Activated T-cell treated with anti-CD3 and anti-CD28 coated beads for 1 hour (primary cell): ENCODE measurements at places on chromosomes 16 and 17.

- peak; percentile 21 for DNase-seq
Observed at GRCh38 chr17:41496803-41497484, 7.2 kb upstream of the KRT36 start.

- DNase-seq: no peak
Observed at GRCh38 chr17:35235917-35236316, 7.0 kb upstream of the SLFN5 start.

DNA sequence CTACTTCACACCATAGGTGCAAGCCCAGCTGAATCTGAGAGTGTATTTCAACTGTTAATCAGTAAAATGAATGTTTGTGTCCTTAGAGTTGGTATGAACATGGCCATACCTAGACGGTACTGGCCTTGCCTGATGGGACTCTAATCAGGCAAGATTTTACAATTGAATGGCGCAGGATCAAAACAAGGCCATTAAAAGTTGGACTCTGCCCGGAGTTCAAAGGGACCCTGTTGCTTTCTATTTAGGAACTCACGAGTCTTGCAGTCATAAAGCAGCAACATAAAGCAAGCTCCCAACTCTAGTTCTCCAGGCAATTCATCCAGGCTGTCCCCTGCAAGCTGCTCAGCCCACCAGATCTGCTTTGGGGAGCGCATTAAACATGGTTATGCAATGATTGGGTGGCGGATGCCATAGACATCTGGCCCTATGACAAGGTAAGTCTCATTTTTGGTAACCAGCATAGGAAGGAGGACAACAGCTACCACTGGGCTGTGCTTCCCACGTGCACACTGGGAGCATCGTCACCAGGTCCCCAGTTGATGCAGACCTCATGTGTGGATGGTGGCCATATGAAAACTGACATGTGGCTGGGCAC is 8.8 kb downstream of the TMEM186 start:
- no peak for DNase-seq

- DNase-seq: no peak
Observed at GRCh38 chr16:63653044-63653839, 1468.6 kb downstream of the CDH11 start.

DNA sequence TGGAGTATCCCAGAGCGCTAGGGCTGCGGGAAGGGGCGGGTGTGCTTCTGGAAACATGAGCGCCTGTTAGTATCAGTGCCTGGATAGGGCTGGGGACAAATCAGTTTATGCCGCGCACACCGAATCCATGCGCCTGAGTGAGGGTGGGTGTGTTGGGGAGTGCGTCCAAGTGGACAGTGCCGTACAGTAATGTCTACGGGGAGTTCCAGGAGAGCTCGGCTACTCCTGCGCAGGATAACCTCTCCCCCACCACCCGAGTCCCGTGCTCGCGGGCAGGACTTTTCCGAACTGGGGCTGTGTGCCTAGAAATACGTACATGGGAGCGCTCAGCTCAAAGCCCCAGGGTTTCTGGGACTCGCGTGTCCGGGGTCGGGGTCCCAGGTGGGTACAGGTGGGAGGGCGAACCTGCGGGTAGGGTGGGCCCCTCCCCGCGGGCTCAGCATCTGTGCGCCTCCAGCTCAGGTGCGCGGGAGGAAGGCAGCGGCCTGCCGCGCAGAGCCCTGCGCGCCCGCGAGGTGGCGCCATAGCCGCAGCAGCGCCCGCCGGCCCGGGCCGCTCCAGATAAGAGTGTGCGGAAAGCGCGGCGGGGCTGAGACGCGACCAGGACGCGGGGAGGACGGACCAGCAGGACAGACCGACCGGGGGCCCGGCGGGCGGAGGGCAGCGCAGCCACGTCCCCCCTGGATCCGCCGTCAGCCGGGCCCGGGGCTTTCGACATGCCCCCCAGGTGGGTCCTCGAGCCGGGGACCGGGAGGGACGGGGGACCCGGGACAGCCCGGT is at the start of gene HIC1:
Gene HIC1 (plus strand): TSS at position 592 of the 780 bp plus-strand sequence. CDS start 1,588 bp downstream, outside the sequence.
- DNase-seq: peak; percentile 64

GRCh38 chr16:17453364-17454038 is 17.3 kb downstream of the XYLT1 start:
- no peak for DNase-seq

GRCh38 chr16:3089717-3090592 is 9.1 kb downstream of the ZSCAN10 start:
- DNase-seq: no peak

- no peak for DNase-seq
Observed at GRCh38 chr17:73455050-73455687, 143.4 kb upstream of the CDC42EP4 start.

DNA sequence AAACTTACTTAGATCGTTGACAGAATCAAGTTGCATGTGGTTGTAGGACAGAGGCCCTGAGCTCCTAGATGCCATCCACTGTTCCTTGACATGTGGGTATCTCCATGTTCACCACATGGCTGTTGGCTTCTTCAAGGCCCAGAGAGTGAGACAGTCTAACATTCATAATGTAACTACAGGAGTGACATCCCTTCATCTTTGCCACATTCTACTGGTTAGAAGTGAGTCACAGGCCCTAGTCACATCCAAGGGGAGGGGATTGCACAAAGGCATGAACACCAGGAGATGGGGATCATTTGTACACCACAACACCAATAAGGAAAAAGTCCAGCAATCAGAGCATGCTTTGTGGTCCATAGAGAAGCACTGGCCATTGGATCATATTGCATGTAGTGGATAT is 56.6 kb downstream of the WSCD1 start:
- no peak for DNase-seq

- DNase-seq: no peak
Observed at GRCh38 chr17:39658760-39659159, 6.4 kb upstream of the TCAP start.

GRCh38 chr17:16407911-16408588 is 7.3 kb upstream of the TRPV2 start:
- no peak for DNase-seq

- no peak for DNase-seq
Observed at GRCh38 chr17:45367216-45367615, 50.4 kb upstream of the MAP3K14 start.

DNA sequence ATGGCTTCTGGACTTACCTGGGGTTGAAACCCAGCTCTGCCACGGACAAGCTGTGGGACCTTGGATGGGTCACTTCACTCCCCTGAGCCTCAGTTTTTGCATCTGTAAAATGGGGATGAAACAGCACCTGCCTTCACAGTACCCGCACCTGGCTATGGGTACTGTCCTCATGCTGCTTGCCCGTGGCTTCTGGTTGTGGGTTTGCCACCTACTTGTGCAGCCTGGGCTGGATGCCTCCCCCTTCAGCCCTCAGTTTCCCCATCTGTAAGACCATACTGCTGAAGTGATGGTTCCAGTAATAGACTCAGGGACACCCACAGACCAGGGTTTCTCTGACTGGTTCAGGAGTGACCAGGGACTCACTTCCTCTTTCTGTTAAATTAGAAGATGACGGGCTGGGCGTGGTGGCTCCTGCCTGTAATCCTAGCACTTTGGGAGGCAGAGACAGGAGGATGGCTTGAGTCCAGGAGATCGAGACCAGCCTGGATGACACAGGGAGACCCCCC is 9.4 kb downstream of the GLIS2 start:
- no peak for DNase-seq

DNA sequence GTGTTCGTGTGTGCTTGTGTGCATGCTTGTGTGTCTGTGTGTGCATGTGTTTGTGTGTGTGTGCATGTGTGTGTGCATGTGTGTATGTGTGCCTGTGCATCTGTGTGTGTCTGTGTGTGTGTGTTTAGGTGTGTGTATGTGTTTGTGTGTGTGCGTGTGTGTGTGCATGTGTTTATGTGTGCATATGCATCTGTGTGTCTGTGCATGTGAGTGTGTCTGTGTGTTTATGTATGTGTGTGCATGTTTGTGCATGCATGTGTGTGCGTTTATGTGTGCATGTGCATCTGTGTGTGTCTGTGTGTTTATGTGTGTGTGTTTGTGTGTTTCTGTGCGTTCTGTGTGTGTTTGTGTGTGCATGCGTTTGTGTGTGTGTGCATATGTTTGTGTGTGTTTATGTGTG is 106.6 kb upstream of the TNRC6C start:
- no peak for DNase-seq

DNA sequence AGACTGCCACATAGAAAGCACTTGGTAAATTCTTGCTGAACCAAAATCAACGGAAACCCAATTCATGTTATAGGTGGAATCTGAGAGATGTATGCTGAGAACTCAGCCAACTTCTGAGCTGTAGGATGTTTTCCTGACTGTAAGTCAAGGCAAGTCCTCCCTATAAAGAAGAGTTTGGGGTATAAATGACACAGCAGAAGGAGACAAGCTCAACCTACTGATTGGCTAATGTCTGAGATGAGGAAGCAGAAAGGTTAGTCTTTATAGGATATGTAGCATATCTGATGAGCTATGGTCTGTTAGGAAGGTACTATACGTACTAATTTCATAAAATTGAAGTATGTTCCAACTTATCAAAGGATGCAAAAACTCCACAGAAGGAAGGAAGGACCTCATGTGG is 99.5 kb downstream of the XYLT1 start:
- no peak for DNase-seq

DNA sequence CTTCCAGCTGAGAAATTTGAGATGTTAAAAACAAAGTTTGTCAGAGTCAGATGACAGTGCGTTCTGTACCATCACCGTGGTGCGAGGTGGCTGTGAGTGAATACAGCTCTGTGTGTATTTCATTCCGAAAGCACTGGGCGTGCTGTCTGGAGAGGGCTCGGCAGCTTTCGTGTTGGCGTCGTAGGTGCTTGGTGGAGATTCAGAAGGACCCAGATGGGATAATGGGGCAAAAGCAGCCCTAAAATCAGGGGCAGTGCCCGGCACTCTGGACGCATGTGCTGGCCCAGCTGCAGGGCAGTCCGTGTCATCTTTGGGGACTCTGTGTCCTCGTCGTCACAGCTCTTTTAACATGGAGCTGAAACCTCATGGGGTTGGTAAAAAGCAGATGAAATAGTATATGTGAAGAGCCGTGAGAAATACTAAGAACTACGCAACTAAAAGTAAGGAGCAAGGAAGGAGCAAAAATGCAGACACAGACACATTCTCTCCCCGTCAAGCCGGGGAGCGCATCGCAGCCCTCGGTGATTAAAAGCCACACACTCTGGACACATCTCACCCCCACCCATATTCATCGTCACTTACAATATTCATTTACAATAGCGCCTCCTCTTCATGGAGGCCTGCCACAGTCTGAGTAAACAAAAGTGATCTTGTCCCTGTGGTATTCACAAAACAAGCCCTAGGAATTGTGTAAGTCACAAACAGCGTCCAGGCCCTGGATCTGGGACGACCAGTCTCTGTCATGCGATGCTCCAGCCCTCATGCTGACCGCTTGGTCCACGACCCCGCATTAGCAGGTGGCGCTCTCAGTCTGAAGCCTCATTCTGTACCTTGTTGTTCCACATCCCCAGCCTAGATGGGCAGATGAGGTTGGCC is 206.7 kb downstream of the RPTOR start:
- no peak for DNase-seq

GRCh38 chr16:53154513-53154912 is 99.7 kb downstream of the CHD9 start:
- no peak for DNase-seq

DNA sequence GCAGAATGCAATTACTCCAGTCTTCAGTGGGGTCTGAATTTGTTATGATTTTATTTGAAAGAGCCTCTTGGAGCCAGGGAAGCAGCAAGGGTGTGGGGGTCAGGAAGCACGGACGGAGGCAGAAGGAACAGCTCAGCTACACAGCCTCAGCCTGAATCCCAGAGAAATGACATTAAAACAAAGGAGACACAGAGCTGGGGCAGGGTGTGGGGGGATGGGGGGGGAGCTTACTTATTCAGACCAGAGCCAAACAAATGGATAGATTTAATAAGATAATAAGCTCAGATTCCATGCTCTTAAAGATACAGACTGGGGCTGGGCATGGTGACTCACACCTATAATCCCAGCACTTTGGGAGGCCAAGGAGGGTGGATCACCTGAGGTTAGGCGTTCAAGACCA is 195.3 kb downstream of the ZNF423 start:
- no peak for DNase-seq

DNA sequence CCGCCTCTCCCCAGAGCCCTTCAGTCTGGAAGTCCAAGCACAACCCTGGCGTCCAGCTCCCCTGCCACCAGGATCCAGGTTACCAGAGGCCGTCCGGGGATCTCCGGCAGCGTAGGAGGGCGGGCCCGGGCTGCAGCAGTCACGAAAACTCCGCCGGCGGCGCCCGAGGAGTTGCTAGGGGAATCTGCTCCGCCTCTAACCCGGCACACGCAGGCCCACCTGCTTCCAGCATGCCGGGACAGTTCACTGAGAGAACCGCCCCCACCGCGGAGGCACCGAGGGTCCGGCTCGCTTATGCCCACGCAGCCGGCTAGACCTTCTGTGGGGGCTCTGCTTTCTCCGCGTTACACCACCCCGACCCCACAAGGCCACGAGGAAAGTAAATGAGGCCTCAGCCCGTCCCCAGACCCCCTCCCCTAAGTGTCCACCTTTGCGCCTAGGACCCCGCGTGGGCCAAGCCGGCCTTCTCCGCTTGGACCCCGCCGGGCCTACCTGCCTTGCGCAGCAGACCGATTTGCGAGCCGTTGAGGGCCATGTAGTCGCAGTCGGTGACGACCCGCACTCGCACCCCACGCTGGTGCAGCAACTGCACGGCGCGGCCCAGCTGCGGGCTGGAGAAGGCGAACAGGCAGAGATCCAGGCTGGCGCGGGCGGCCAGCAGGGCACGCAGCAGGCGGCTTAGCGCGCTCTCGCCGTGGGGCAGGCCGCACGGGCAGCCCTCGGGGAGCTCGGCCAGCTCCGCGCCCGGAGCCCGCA is 587 bp downstream of the PLD6 start:
- DNase-seq: peak; percentile 28

DNA sequence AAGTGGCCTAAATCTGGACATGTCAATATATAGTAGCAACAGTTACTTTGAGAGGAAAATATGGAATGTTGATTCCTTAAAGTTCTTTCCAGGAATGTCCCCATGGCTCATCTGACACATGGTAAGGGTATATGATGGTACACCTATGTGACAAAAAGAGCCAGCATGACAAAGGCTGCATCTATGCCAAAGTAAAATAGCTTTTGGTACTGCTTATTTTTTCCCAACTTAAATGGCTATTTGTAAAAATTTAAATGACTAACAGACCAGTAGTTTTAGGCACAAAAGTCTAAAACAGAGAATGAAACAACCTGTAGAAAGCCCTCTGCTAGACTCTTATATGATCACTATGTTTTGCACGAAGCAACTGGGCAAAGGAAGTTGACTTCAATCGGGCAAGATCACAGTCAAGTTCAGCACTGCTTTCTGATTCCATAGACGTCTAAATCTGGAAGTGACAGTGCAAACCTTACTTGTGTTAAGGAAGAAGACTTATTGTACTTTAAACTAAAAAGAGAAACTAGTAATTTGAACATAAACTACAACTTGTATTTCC is 135.1 kb downstream of the SKAP1 start:
- DNase-seq: no peak
